Anterior cingulate cortex (tissue), 58 donors: ENCODE measurements at places on chromosomes 3 and 15.

- DNase-seq, result no peak
Observed at GRCh38 chr15:62770752-62771151, 271.8 kb upstream of the TPM1 start.

GRCh38 chr15:76381366-76381765 is 44.8 kb downstream of the ISL2 start:
- no peak for DNase-seq

DNA sequence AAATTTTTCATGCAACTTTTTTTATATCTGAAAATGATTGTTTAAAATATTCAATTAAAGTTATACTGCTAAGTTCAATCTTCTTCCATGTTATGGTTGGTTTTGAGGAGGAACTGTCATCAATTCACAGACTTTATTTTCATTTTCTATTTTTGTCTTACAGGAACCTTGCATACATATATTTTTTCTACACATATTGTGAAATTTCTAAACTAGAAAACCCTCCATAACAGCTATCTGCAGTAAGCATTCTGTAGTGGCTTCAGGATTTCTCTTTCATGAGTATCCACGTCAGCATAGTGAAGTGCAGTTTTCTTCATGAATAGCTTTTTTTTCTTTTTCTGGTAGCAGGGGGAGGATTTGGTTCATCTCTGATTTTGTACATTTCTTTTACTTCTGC is 48.2 kb downstream of the ATR start:
- DNase-seq, result no peak

- no peak for DNase-seq
Observed at GRCh38 chr15:67146875-67147381, 81.5 kb downstream of the SMAD3 start.

GRCh38 chr3:22792533-22792932 is 410.6 kb upstream of the UBE2E2 start:
- DNase-seq, result no peak

- no peak for DNase-seq
Observed at GRCh38 chr3:52298149-52299098, 10.8 kb downstream of the GLYCTK start.

GRCh38 chr15:84979651-84980050 is 2.0 kb upstream of the PDE8A start:
- DNase-seq, result no peak

DNA sequence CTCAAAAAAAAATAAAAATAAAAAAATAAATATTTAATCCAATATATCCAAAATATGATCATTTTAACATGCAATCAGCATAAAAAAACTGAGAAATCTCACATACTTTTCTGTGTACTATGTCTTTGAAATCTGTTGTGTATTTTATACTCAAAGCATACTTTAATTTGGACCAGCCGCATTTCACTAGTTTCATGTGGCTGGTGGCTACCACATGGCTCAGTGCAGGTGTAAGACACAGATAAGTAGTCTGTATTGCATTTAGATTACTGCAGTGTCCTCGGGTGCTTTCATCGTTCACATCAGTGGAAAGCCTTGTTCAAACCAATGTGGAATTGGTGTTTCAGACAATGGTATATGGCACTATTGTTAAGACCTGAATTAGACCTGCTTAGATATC is 11.0 kb downstream of the CRTC3 start:
- no peak for DNase-seq

- DNase-seq, result no peak
Observed at GRCh38 chr3:151281671-151282324, 3.5 kb upstream of the P2RY14 start.

DNA sequence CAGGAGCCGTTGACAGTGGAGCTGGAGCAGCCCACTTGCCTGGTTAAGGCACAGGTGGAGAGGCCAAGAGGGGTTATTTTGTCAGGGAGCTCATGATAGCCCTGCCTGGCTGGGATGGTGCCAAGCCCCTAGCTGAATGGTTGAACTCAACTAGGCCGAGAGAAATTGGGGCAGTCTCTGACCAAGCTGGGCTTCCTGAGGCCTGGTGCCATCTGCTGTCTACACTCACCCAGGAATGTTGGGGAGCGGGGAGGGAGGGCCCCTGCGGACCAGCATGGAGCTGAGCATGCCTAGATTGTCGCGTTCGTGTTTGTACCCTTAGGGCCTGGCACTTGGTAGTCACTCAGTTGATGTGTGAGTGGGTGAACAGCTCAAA is 1.2 kb downstream of the BRPF1 start:
- no peak for DNase-seq

- DNase-seq, result no peak
Observed at GRCh38 chr3:100966049-100966491, 27.2 kb downstream of the ABI3BP start.

DNA sequence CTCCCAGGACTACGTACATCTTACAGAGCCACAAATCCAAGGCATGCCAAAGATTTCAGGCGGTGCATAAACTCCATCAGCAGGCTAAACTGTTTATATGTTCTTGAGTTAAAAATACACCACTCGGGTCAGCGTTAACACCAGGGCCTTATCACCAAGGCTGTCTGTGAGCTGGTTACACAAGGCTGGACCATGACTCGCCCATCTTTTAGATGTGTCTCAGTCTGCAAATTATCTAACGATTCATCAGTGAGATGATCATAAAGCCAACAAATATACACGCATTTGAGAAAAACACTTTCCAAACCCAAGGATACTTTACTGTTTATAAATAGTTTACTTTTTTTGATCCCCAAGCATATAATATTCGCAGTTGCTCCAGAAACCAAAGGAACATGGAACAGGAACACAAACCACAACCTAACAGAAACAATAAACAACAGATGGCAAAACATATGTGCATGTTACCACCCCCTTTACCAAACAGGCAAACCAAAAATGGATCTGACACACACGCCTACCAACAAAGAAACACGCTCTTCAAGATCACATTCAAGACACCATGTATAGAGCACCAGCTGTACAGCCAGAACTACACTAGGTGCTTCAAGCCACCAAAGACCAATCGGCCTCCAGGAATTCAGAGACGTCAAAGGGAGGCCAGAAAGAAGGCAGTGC is 15.4 kb downstream of the LRIG1 start:
- DNase-seq, result no peak

DNA sequence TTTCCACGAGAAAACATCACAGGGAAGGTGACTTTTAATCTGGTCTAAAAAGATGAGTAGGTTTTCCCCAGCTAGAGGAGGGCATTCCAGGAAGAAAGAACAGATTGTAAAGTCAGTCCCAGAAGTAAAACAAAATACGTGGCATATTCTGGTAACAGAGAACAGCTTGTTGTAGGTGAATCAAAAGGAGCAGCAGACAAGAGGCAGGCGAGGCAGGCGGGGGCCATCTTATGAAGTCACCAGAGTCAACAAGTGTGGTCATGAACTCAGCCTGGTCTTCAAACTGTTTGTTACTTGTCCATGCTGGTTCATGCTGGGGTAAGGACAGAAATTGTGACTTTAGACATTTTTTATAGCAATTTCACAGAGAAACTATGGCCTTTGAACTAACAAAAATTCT is 4.0 kb upstream of the POPDC2 start:
- DNase-seq, result no peak

DNA sequence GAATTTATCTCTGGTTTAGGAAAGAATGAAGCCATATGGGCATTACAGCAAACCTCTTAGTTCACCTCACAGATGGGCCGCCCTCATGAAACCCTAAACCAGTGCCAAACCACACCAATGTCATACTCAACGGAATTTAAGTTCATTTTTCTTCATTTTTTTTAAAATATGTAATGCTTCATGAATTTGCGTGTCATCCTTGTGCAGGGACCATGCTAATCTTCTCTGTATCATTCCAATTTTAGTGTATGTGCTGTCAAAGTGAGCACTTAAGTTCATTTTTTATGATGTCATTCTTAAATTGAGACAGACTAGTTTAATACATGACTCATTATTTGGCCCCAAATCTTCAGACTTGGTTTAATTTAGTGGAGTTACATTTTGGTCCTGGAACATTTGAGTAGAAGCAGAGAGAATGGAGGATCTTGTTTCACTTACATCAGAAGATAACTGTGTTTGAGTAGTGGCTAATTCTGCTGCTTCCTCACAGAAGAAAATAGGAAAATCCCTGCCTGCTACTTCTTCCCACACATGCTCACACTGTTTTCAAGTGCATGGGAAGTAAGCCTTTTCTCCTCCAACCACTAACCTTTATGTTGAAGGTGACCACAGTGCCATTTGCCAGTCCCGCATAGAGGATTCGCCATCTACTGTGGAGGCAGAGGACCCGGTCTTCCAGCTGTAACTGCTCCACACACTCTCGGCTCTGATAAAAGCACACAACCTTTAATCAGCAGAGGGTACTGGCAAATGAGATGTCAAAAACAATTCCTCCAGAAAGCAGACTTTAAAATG is 63.3 kb downstream of the ZNF106 start:
- no peak for DNase-seq

GRCh38 chr3:196175116-196175625 is 36.0 kb downstream of the ZDHHC19 start:
- DNase-seq, result no peak

DNA sequence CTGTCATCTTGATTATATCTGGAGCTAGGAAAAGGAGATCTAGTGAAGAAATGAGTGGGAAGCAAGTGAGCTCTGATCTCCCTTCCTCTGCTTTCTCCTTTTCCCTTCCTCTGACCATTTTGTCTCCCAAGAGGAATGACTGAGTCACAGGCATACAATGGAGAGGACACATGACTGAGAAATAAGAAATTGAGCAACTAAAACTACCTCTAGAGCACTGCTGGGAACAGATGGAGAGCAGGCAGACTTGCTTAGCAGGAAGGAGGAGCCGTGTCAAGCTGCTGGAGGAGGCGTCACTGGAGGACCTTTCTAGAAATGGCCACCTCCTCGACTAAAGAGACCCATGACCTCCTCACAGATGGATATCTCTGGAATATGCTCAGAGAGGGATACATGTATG is 66.9 kb upstream of the MYO5C start:
- no peak for DNase-seq

DNA sequence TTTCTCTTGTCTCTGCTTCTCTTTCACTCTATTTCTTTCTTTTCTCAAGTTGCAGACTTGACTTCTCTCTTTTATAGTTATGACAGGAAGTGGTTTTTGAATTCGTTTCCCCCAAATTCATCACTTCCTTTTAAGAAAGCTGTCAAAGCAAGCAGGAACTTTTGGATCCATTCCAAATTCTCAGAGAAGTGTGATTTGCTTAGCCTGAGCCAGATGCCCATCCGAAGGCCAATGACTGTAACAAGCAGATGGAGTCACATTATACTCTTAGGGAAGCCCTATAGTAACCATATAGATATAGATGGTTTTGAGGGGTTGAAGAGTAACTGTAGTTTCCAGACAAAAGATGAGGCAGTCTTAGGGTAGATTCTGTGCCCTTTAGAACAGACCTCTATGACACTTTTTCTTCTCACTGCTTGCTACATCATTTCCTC is 592.0 kb upstream of the KCNMB2 start:
- DNase-seq, result no peak

DNA sequence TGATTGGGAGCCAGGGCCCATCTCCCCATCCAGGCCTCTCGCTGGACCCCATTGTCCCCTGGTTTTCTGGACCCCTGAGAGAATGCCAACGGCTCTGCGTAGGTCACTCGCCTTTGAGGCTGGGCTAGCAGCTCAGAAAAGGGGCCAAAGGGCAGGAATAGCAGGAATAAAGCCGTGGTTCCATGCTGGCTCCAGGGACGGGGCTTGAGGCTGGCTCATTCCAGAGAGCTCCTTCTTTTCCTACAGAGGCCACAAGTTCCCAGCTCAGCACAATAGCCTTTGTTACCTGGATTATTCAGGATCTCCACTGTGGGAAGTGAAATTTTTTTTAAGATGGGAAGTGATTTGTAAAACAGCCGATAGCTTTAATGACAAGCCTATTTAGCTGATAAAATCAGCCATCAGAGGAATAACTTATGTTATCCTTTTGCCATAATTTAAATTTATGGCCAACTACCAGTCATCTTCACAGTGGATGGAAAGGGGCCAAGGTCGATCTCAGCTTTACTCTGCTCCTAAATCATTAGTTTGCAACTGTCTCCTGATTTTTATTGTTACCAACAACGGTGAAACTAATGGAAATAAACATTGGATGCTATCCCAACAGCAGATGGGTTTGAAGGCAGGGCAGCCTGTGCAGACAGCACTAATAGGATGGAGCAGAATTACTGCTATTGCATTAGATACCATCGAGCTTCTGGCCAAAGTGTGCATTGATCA is 124.3 kb downstream of the TMEM266 start:
- DNase-seq, result no peak

DNA sequence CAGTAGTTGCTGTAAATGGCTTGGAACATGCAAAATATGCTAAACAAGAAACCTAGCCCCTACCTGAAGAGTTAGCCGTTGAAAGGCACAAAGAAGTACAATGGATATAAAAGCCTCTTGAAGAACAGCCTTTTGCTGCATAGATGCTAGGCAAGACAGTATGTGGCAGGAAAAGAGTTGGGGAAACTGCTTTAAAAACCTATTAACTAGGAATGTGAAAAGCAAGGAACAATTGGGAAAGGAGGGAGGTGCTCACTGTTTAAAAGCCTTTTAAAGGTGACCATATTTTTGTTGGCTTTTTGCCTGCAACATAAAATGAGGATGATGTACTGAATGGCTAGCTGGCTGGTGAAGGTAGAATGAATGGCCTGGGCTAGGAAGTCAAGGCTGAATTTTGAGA is 24.5 kb upstream of the SOX2 start:
- no peak for DNase-seq

DNA sequence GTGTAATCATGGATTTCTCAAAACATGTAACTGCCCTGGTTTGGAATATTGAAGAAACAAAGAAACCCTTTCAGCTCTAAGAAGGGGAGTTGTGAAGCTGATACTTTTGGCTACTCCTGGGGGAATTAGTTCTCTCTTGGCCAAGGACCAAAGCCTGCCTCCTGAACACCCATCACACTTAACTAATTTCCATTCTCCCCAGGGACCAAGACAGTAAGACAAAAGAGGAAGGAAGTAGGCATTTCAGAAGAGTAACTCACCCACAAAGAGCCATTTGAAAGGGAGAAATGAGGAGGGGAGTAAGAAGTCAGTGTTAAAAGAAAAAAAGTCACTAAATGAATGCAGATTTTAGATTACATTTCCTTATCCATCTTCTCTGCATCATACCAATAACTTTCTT is 328.0 kb upstream of the SOX2 start:
- no peak for DNase-seq

- no peak for DNase-seq
Observed at GRCh38 chr3:43766672-43767465, 76.1 kb downstream of the ABHD5 start.

- no peak for DNase-seq
Observed at GRCh38 chr3:59418836-59419235, 369.0 kb upstream of the CFAP20DC start.

GRCh38 chr3:118180853-118181252 is 853.8 kb downstream of the IGSF11 start:
- no peak for DNase-seq

DNA sequence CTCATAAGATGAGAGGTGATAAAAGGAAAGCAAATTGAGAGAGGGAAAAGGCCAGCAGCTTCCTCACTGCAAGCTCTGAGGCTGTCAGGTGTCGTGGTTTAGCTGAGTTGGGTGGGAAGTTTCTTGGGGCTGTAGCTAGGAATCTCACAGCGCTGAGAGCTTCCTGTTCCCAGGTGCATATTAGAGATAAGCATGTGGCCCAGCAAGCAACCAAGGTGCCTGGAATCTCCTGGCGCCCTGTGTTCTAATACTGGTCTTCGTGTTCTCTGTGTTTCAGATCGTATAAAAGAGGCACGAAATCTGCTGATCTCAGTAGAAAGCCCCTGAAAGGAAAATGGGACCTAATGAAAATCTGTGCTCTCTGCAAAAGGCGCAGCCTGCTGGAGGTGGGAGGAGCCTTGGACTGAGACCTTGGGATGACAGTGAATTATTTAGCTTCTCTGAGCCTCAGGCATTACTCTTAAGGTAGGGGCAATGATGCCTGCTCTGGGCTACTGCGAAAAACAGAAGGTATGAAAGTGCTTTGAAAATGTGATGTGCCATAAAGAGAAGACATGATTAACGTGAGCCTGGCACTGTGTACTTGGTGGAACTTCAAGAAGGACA is 499.9 kb downstream of the TBL1XR1 start:
- no peak for DNase-seq
